ENCODE measurements at places on chromosomes 12 and 14. TPM values are rescaled to one million over a fixed set of nuclear protein-coding genes. Genes with fewer than 3 reads are reported as not detected.

Gene PTPRQ
- polyA plus RNA-seq, result not detected

Gene RPL36AL
- 174 TPM for polyA plus RNA-seq

- DNase-seq, result no peak
Measured at GRCh38 chr14:78612666-78613065, 442.5 kb downstream of the NRXN3 start.

- no peak for DNase-seq
Measured at GRCh38 chr14:32434180-32434579, 105.1 kb downstream of the AKAP6 start.

DNA sequence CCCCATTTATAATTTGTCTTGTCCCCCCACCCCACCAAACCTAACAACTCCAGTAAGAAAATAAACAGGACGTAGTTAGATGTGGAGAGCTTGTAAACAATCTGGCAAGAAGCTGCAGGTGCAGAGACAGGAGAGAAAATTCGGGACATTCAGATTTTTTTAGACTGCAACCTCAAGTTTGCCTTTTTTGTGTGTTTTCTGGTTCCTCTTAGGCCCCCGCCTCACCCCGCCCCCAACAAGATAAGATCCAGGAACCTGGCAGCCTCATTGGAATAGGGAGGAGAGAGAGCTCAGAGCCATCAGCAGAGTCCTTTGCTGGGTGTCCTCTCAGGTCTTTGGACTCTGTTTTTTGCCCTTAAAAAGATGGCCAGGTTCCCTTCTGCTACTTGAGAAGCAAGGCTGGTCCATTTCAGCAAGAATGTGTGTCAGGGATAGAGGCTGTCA is 2.9 kb downstream of the HOXC10 start:
- no peak for DNase-seq
